T47D (cell line): ENCODE measurements at places on chromosomes 3 and 15.

GRCh38 chr3:32062950-32063582 is 43.4 kb upstream of the GPD1L start:
- DNase-seq: no peak

GRCh38 chr15:69562564-69562963 is 109.9 kb downstream of the RPLP1 start:
- DNase-seq: no peak

GRCh38 chr3:88033808-88034207 is 25.0 kb downstream of the CGGBP1 start:
- no peak for DNase-seq

- DNase-seq: no peak
Observed at GRCh38 chr3:112307557-112307956, 13.5 kb upstream of the SLC9C1 start.

- DNase-seq: no peak
Observed at GRCh38 chr15:61175024-61175423, 54.1 kb downstream of the RORA start.

DNA sequence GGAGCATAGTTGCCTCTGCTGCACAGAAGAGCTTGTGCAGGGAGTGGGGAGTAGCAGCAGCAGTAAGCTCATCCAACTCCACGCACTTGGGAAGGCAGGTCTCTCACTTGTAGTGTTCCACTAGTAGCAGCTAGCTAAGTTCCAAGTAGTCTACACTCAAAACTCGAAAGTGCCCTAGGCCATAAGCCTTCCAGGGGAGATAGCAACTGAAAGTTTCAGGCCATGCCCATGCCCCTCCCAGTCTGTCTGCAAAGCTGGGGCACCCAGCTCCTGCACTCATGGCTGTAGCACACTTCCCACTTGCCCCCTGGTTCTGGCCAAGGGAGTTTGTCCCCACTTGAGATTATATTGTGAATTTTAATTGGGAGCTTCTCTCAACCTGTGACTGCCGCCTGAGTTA is 57.5 kb downstream of the MFSD1 start:
- DNase-seq: no peak

- no peak for DNase-seq
Observed at GRCh38 chr3:27542476-27542875, 58.3 kb upstream of the SLC4A7 start.
